ENCODE measurements at places on chromosomes 4 and X.

GRCh38 chrX:53317365-53318069, 36.1 kb upstream of the IQSEC2 start:
- peak; percentile 49 for DNase-seq

DNA sequence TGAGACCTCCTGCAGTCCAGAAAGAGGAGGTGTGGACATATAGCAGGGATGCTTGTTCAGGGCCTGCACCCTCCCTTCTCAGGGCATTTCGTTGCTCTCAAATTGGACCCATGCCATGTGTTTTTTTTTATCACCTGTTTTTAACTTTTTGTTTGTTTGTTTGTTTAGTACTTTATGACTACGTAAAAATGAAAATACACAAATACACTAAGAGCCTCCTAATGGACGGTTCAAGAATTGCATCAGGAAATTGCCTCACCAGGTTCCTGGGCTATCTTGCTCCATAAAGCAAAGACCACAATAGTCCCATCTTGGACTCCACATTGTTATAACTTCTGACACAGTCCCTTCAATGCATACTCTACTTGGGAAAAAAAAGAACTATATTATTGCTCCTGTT, 1685.9 kb upstream of the TENM3 start:
- DNase-seq: no peak

DNA sequence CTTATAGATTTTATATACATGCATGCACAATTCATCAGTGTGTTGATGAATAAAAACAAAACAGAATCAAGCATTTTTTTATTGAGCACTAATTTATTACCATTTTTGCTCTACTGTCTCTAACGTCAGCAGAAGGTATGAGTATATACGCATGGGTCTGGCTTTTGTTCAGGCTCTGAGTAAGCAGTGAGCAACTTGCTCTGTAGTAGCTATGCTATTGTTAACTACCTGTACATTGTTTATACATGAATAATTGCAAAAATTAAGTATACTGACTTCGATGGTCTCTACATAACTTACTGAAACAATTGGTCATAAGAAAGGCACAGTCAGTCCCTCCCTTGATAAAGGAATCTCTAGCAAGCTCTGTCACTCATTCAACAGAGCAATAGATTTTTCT, 122.9 kb downstream of the RS1 start:
- DNase-seq: no peak

- DNase-seq: no peak
Measured at GRCh38 chr4:5816101-5816500, 76.8 kb downstream of the CRMP1 start.

- DNase-seq: no peak
Measured at GRCh38 chrX:1205681-1206611, 6.5 kb downstream of the CRLF2 start.

DNA sequence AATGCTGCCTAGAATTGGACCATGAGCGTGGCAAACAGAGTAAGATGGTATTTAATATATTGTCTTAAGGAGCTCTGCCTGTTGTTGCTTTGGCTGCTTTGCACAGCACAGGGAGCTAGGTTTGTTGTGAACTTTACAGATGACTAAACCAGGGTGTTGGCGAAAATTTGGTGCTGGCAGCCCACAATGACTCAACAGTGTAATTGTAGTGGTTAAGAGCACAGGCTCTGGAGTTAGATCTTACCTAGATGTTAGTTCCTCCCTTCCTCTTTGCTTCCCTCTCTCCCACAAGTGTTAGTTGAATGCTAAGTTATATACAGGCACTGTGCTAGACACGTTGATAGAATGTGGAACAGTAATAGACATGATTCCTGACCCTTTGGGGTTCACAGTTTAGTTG, 128.9 kb upstream of the TRPC5 start:
- no peak for DNase-seq

GRCh38 chrX:42398967-42399631, 378.9 kb downstream of the PPP1R2C start:
- DNase-seq: no peak

- DNase-seq: no peak
Measured at GRCh38 chr4:128670513-128670912, 139.0 kb upstream of the JADE1 start.

DNA sequence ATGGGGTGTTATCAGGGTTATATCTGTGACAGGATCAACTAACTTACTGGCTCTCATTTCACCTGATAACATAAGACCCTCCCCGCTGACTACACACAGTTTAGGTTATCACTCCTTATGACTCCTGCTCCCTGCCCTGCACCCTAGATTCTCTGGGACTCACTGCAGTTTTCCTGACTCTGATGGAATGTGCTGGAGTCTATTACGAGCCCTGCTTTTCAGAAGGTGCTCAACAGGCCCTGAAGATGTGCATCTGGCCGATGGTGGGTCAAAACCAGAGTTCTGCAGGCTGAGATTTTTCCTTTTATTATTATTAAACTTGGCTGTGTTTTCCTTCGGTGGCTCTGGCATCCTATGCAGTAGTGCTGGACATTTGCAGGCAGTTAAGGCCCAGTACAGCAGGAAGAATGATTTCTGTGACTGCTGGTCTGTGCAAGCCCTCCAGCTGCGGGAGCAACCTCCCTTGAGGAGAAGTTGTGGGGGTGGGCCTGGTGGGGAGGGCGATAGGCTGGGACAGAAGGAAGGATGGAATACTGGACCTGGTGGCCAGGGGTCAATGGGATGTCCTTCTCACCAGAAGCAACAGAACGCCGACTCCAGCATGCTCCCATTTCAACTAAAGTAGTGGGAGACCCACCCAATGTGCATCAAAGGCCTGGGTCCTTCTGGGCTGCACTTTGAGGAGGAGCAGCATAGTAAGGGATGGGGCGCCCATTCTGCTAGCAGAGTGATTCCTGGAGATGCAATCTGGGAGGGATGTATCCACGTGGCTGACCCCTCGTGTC, 11.0 kb downstream of the SOD3 start:
- DNase-seq: no peak

- DNase-seq: no peak
Measured at GRCh38 chr4:70280567-70280966, 38.2 kb downstream of the CSN3 start.

- DNase-seq: no peak
Measured at GRCh38 chr4:7190691-7191545, 1.4 kb upstream of the SORCS2 start.

DNA sequence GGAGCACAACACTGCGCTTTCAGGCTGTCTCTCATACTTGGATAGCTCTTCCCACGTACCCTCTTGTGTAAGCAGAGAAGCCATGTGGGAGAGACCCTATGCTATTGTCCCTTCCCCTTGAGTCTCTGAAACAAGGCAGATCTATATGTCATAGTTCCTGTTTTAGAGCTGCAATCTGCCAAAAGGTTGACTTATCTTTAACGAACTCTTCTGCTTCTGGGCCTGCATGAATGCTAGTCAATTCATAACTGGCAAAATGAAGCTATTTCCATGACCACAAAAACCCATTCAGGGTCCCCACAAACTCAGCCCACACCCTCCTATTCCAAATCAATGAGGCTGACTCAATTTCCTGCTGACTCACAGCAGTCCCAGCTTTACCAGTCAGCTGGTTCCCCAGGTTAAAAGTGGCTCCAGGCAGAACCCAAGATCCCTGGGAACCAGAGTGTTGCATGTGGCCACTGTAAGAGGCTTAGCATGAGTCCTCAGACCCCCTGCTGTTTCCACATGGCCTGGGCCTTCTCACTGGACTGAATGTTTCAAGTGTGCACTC, 25.3 kb upstream of the SOD3 start:
- DNase-seq: no peak

GRCh38 chrX:318068-318738, 393 bp downstream of the GTPBP6 start:
- peak; percentile 90 for DNase-seq

DNA sequence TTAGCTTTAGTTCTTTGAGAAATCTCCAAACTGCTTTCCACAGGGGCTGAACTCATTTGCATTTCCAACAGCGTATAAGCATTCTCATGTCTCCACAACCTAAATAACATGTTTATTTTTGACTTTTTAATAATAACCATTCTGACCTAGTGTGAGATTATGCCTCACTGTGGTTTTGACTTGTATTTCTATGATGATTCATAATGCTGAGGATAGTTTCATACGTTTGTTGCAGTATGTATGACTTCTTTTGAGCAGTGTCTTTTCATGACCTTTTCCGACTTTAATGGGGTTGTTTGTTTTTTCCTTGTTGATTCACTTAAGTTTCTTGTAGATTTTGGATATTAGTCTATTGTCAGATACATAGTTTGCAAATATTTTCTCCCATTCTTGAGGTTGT, 1833.0 kb upstream of the PCDH10 start:
- DNase-seq: no peak

- no peak for DNase-seq
Measured at GRCh38 chr4:4981827-4982226, 37.4 kb downstream of the CYTL1 start.

- no peak for DNase-seq
Measured at GRCh38 chr4:189202869-189203271, 737.8 kb upstream of the FRG1 start.

GRCh38 chr4:26741491-26741871, 119.2 kb upstream of the STIM2 start:
- no peak for DNase-seq

DNA sequence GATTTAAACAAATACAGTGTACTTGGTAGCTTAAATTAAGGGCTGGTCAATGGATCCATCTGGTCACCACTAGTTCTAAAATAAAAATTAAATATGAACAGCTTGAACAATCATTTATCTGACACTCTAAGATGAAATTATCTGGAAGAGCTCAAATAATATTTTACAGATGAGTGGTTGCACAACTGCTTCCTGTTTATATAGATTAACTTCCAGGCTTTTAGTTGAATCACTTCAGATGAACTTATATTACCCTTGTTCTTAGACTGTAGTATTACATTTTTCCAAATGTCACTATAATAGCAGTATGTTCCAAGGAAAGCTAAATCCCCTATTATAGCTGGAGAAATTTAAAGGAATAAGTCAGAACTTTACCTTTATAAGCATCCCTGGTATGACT, 92.4 kb upstream of the SMIM10 start:
- DNase-seq: no peak
